Activated CD8-positive, alpha-beta memory T cell treated with anti-CD3 and anti-CD28 coated beads, Interleukin-2, amount 50 U/mL, for 48 hours (primary cell): ENCODE measurements at places on chromosomes 2 and 18.

GRCh38 chr2:224947566-224947965 lies 94.7 kb downstream of the DOCK10 start:
- no peak for DNase-seq

DNA sequence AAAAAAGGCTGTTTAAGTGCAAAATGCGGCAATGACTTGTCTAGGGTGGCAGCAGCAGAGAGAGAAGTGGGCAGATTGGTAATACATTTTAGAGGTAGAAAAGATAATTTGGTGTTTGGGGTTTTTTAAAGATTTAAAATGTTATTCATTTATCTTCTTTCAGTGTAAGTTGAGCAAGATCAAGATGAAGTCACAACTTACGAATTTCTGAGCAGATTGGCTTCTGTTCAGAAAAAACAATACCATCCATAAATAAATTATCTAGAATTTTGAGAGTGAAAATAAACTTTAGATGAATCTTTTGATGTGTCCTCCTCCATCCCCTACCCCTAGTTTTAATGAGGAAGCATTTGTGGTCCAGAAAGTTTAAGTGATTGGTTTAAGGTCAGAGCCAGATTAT lies 47.9 kb upstream of the FAM171B start:
- no peak for DNase-seq

GRCh38 chr2:218317303-218317630 lies 25.0 kb upstream of the TMBIM1 start:
- DNase-seq: no peak

- DNase-seq: no peak
Observed at GRCh38 chr18:41731884-41732283, 223.2 kb upstream of the PIK3C3 start.

DNA sequence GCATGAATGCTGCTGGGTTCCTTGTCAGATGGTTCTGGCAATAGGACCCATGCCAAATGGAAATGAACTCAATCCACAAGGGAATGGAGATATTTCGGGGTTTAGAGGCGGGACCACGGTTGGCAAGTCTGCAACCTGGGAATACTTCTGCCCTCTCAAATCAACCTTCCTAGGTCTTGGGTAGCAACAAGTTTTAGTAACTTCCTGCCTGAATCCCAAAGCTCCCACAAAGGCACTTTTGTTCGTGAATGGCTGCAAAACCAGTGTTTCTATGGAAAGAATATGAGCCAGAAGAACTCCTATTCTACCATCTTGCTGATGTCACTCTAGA lies 790.1 kb upstream of the SLC8A1 start:
- DNase-seq: no peak

- DNase-seq: no peak
Observed at GRCh38 chr2:221780281-221780688, 208.2 kb upstream of the EPHA4 start.

GRCh38 chr2:18623782-18624181 lies 34.4 kb upstream of the NT5C1B start:
- no peak for DNase-seq

- DNase-seq: no peak
Observed at GRCh38 chr2:177399376-177399775, 6.8 kb downstream of the AGPS start.

DNA sequence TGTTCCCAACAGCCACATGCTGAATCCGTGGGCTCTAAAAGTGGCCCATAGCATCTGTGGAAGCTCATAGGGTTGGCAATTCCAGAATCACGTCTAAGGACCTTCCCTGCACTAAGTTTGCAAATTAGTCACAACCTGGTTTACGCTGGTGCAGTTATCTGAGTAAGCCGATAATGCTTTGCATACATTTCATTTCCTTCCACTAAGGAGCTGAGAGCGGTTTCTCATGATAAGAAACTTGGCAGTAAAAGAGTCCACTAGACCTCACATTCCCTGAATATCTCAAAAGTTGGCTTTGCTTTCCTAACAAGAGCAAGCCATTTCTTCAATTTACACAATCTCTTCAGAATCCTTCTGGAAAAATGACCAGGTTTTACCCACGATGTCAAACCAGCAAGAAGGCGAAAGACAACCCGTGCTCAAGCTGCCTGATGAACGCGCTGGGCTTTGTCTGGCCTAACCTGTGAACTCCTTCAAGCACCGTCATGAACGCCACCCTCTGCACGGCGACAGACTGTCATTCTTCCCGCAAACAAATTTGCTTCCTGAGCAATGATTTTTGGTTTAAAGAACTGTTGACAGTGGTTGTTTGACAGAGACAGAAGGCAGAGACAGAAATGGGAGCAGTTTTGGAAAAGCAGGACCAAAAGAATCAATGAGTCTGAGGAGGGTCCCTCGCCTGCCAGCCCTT lies 73.0 kb upstream of the COPS8 start:
- no peak for DNase-seq

DNA sequence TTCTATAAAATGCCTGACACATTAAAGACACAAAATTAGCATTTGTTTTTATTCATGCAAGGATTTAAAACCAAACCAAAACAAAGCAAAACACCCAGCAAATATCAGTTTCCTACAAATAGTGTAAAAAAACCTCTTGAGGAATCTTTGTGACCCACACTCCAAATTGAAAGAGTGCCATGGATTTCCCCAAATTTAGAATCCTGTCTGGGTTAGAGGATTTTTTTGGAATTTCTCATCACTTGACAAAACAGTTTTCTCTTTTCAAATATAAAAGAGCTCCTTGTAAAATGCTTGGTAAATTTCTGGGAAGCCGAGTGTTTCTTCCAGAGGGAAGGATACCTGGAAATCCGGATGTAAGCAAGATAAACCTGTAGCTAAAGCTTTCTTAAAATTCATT lies 1.7 kb upstream of the FN1 start:
- DNase-seq: no peak
